Myocyte (in vitro differentiated cells): ENCODE measurements at places on chromosomes 12 and 14. TPM values are rescaled to one million over a fixed set of nuclear protein-coding genes. Genes with fewer than 3 reads are reported as not detected.

- no peak for DNase-seq
Measured at GRCh38 chr12:129622566-129622965, 281.3 kb downstream of the TMEM132D start.

SERPINA12 gene
- total RNA-seq: not detected in 2 replicates

SOAT2 gene
- total RNA-seq: not detected in 2 replicates

- no peak for DNase-seq
Measured at GRCh38 chr14:56206596-56206995, 88.4 kb downstream of the PELI2 start.

DNA sequence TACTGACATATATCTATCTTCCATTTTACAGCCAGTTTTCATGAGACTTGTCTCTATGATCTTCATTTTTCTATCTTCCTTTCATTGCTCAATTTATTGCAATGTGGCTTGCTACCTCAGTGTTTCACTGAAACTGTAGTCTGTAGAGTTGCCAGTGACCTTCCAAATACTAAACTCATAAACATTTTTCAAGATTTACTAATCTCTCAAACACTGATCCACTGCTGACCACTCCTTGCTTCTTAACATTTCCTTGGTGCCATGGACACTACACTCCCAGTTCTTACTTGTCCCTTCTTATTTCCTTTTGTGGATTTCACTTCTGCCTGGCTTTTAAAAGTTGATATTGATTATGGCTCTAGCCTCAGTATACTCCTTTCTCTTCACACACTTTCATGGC lies 95.4 kb upstream of the SLCO1C1 start:
- DNase-seq: no peak

BMP4 gene
- 12.7 and 12.9 TPM in 2 replicates for total RNA-seq
